ENCODE measurements at places on chromosomes 2 and 18.

DNA sequence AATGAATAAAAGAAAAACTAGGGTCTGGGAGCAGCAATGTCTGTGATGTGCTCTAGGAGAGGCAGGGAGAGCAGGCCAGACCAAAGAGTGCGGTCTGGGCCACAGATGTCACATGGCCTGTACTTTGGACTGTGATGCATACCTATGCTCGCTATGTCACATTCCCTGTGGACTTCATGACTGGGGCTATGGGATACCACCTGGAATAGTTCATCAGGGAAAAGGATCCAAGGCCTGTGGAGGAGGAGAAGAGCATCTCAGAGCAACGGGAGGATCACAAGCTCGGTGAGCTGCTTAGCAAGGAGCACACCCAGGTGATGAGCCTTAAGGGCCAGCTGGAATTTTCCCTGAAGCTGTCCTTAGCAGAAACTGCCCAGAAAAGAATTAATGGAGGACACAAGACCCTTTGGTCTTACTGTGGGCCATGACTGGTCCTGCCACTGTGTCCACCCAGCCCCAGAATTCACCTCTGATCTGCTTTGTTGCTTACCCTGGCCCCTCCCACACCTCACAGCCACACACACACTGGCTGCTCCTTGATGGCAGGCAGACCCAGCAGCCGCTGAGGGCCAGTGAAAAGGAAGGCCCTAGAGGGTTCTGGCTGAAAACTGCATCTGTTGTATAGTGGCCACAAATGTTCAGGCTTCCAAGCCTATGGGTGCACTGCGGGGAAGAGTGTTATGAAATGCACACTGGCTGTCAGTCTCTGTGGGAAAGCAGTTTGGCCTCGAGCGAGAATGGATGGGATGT lies 25.3 kb upstream of the GCC2 start:
- no peak for DNase-seq

DNA sequence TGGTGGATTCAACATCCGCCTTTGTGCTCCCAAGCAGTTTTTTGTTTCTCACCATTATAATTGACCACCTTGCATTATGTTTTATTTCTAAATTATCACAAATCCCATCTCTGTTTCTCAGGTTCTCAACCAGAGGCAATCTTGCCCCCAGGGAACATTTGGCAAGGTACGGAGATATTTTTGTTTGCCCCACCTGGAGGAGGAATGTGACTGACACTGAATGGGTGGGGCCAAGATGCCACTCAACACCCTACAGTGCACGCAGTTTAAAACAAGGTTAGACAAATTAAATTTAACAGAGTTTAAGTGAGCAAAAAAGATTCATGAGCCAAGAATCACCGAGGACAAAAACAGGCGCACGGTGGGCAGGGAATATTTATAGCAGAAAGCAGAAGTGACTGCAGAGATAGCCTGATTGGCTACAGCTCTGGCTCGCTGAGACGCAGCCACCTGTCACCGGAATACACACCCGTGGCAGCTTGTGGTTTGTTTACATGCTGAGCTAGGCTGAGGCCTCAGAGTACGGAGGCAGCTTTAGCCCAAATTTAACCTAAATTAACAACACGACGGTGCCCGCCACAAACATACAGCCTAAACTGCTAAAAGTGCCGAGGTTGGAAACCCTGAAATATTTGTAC lies 150.0 kb upstream of the ALKAL2 start:
- DNase-seq, result no peak

DNA sequence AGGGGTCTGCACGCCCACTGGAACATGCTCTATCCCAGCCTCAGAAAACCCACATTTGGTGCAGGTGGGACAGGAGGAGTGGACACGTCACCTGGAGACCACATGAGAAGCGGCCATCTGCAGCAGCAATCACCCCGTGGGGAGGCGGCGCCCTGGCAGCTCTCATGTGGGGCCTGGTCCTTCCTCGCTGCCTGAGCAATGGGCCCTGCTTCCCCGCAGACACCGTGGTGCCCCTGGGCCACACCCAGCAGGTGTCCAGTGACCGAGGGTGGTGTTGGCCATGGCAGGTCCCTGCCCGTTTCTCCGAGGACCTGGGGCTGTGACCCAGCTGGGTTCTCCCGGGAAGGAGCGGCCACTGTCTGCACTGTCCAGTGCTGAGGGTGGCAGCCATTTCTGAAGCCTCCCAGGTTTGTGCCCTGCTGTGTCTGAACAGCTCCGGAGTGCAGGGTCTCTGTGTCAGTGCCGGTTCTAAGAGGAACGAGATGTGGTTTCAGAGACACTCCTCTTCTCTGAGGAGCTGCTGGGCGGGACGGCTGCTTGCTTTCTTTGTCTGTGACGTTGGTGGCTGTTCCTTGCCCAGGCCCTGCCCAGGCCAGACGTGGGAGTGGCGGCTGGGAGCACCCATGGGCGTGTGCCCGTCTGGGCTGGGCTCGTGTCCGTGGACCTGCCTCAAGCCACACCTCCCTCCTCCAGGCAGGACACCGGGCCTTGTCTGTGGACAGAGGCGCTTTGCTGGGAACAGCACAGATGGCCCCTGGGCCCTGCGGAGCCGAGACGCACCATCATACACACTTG lies 44.8 kb downstream of the NFATC1 start:
- no peak for DNase-seq

- no peak for DNase-seq
These were observed 585.6 kb upstream of the DSEL start for GRCh38 chr18:68102117-68102516.

- DNase-seq, result no peak
These were observed 33.4 kb downstream of the EMX1 start for GRCh38 chr2:72950558-72951255.

GRCh38 chr2:14901737-14902136 lies 269.2 kb downstream of the LRATD1 start:
- DNase-seq, result no peak

GRCh38 chr2:83993873-83994632 lies 465.0 kb downstream of the SUCLG1 start:
- DNase-seq, result no peak

DNA sequence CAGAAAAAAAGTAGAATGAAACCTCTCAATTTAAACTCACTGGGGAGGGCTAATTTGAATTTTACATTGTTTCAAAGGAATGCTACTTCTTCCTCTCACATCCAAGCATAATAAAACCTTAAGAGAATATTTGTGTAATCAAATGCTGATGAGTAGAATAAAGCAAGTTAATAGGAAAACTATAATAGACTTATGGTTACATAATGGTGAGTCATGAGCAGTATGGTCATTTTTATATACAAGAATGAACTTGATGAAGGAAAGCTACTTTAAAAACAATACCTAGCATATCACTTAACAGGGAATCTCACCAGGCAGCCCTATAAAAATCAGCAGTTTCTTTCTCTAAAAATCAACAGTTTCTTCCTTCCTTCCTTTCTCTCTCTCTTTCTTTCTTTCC lies 80.3 kb downstream of the VSNL1 start:
- no peak for DNase-seq

GRCh38 chr2:136582628-136583205 lies 182.6 kb upstream of the THSD7B start:
- DNase-seq, result no peak

DNA sequence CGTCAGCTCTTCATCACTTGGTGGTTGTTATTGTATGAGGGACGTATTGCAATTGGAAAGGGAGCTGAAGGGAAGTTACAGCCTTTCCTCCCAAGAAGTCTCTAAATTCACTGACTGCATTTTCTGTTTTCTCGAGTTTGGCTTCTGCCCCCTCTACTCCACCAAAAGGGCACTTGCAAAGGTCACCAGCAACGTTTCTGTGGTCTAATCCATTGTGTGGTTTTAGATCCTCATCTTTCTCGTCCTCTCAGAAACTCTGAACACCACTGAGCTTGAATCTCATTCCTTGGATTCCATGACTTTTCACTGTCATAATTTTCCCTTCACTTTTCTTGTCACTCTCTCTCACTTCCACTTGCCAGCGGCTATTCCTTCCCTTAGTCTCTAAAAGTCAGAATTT lies 308.0 kb downstream of the AFF3 start:
- no peak for DNase-seq

GRCh38 chr2:36214691-36215090 lies 140.9 kb upstream of the CRIM1 start:
- no peak for DNase-seq

All from T1000 (cell line).